ENCODE measurements at places on chromosomes 16 and 17.

- DNase-seq, result no peak
These were observed 184.5 kb downstream of the TANC2 start for GRCh38 chr17:63150490-63150889.

- DNase-seq, result no peak
These were observed 13.0 kb upstream of the DHRS7B start for GRCh38 chr17:21113716-21114115.

GRCh38 chr16:82633964-82634600 is 7.3 kb downstream of the CDH13 start:
- no peak for DNase-seq

DNA sequence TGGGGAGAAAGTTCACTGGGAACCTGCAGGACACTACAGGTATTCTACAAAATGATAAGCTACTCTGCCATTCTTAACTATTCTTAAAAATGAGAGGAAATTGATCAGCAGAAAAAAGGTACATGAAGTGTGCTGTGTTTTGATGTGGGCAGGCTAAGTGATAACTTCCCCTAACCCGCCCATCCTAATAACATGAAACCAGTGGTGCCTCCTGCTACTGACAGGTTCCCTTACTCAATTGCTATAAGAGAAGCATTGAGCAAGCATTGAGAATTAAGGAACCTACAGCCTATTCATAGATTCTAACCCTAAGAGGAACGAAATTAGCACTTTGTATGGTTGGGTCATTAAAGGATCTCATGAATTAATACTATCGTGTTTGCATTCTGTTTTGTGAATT is 18.9 kb downstream of the XYLT1 start:
- no peak for DNase-seq

DNA sequence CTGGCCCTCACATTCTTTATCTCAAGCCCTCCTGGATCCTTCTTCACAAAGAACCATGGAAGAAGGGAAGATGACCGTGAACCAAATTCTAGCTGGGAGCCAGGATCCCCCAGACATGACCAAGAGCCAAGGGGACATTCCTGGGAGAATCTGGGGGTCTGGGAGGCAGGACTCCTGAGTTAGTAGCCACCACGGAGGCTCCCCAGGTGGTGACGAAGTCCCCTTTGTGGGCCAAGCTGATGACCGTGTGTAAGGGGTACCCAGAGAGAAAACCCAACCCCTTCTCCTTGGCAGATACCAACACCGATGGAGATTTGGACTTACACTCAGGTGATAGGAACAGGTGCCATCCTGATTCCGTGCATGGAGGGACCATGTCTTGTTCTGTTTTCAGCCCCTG is 6.8 kb upstream of the GFAP start:
- DNase-seq, result no peak

DNA sequence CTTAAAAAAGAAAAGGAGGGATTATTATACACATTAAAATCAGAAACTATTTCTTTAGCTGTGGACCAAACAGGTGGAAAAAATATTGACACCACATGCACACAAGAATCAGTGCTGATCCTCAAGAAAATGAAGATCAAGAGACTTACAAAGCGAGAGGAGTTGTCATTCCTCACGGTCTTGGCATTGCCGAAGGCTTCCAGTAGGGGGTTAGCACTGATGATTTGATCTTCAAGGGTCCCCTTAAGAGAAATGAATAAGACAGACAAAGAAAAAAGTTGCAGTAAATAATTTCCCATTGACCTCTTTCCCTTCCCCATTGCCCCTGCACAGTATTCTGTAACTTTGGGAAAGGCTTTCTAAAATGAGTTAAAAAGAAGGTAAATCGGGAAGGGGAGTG is 6.0 kb downstream of the MYH4 start:
- no peak for DNase-seq

- no peak for DNase-seq
These were observed 76.4 kb upstream of the TBX2 start for GRCh38 chr17:61323003-61323908.

DNA sequence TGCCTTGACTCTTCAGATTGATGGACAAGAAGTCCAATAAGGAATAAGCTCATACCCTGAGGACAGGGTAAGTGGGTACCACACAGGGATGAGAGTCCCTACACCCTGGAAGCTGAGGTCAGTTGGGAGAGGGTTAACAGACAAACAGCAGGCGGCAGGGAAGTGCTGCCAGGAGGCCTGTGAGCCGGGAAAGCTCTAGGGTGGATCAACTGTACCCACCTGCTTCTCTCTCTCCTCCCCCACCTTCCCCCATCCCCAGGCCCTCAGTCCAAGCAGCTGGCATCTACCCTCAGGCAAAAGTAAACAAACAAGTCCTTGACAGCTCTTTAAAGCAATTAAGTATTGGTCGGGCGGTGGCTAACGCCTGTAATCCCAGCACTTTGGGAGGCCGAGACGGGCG is 20.7 kb upstream of the MYLK3 start:
- peak; percentile 61 for DNase-seq

GRCh38 chr16:11609474-11610120 is 22.9 kb upstream of the LITAF start:
- no peak for DNase-seq

DNA sequence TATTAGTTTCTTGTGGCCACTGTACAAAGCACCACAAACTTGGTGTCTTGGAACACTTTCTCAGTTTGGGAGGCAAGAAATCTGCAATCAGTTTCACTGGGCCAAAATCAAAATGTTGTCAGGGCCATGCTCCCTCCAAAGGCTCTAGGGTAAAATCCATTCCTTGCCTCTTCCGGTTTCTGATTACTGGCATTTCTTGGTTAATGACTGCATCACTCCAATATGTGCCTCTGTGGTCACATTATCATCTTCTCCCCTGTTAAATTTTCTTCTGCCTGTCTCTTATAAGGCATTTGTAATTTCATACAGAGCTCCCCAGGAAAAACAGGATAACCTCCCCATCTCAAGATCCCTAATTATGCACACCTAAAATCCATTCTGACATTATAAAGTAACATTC is 34.8 kb downstream of the ZNF287 start:
- no peak for DNase-seq

- DNase-seq, result no peak
These were observed 240.3 kb downstream of the ZNF423 start for GRCh38 chr16:49615576-49615975.

DNA sequence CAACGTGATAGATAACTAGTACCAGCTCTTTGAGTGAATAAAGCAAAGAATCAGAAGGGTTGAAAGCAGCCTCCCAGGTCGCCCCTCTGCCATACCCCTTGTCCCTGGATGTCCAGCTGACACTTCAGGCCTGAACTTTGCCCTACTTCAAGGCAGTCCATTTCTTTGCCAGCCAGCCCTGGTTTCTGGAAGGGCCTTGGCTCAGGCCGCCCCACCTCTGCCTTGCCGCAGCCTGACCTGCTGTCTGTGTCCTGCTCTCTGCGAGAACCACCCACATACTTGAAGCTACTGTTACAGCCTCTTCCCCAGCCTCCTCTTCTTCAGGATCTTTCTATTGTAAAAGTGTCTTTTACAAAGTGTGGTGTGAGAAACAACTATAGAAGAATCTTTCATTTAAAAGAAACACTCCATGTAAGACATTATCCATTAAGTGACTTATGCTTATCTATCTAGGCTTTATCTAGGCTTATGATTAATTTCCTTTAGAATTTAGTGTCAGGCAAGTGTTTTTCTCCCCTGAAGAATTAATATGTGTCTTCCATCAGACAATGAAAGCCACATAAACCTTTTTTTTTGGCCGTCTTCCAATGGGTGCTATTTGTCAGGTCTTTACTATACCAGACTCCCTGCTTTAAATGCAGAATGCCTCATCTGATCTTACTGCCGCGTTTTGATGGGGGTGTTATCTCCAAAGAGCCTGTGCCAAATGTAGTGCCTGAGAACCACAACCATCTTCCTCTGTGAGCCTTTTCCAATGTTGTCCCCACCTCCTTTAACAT is 133.9 kb downstream of the SOCS1 start:
- peak; percentile 7 for DNase-seq

DNA sequence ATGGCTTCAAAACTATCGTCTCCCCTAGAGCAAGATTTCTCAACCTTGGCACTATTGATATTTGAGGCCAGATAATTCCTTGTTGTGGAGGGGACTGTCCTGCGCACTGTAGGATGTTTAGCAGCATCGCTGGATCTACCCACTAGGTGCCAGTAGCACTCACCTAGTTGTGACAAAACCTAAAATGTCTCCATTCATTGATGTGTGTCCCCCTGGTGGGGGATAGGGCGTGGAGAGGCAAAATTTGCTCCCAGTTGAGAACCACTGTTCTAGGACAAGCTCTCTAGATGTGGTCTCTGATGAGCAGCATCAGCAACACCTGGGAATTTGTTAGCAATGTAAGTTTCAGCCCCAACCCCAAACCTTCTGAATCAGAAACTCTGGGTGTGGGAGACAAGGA is 259.0 kb downstream of the XYLT1 start:
- no peak for DNase-seq

DNA sequence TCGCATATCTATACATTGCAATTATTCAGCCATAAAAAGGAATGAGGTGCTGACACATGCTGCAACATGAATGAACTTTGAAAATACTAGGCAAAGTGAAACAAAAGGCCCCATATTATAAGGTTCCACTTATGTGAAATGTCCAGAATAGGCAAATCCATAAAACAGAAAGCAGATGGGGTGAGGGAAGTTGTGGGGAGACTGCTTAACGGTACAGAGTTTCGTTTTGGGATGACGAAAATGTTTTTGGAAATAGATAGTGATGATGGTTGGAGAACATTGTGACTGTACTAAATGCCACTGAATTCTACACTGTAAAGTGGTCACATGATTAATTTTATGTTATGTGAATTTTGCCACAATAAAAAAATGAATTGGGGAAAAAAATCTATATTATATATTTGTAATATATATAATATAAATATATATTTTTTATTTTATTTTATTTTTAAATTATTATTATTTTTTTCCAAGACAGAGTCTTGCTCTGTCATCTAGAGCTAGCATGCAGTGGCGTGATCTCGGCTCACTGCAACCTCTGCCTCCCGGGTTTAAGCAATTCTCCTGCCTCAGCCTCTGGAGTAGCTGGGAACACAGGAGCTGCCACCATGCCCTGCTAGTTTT is 4.2 kb upstream of the GNA13 start:
- no peak for DNase-seq

DNA sequence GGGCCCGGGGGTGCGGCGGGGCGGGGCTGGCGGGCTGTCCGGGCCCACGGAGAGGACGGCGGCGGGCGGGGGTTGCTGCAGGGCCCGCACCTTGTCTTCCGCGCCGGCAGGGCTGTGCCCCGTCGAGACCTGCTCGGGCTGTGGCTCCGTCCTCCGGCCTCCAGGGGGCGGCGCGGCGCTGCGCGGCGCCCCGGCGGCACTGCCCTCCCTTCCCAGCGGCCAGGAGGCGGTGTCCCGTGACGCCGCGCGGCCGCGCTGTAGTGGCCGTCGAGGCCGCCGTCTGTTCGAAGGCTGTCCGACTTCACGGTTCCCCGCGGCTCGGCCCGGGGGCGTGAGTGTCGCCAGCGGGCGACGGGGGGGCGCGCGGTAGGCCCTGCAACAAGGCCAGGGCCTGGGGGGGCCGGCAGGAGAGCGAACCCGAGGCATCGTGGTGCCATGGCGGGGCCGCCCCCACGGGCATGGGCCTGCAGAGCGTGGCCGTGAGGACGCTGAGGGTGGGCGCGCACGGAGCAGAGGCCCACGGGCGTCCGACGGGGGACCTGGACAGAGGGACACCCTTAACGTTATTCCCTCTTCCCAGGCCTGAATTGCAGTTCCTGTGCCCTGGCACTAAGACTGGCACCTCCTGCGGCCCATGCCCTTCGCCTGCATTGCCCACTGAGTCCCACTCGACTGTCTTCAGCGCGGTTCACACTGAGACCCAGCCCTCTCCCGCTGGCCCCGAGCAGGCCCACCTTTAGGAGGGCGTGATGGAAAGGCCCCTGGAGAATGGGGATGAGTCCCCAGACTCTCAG is at the start of gene PLEKHG4:
PLEKHG4 (plus strand) TSS at position 237 of the 794 bp plus-strand sequence; CDS start at position 750, 513 bp downstream.
- peak; percentile 46 for DNase-seq

DNA sequence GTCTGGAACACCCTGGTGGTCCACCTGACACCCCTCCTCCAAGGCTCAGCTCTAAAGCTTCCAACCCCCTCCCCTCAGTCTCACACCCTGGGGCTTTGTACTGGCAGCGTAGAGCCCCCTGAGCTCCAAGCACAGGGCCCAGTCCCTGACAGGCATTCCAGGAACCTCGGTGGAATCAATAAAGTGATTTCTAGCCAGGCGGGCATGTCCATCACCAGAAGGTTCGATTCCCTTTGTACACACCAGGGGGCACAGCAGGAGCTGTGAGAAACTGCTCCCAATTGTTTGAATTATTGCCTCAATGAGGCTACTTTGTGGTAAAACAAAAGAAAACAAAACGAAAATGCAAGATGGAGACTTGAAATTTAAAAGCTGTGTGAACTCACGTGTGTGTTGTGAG is 51.8 kb downstream of the SMPD3 start:
- DNase-seq, result no peak

DNA sequence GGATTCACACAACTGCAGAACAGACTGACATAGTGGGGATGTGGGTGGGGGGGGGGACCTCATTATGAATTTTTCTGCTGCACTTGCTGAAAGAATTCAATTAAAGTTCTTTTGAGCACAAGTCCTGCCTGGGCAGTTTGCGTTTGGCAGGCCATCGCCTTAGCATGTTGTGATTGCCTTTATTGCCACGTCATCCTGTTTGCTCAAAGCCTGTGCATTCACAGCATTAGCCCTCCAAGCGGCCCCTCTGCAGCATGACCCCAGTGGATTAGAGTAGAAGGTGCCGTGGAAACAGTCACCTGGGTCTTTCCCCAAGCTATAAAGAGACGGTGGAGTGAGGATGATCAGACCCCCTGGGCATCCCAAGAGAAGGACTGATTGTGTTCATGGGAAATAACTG is 17.2 kb downstream of the MSI2 start:
- DNase-seq, result no peak

- no peak for DNase-seq
These were observed 73.8 kb downstream of the NDE1 start for GRCh38 chr16:15723808-15724207.

DNA sequence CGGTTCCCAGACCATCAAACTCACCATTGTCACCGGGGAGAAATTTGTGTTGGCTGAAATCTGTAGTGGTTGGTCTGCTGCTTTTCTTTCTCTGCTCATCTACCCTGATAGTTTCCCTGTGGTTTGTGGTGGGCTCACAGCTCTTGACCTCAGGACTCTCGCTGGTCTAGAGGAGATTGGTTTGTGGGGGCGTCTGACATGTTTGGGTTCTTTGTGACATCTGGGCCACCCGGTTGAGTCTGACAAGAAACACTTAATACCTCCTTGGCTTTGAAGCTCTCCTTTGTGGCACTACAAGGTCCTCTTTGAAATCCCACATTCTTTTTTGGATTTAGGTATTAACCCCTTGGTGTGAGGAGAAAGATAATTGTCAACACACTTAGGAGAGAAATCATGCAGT is 662.0 kb downstream of the WWOX start:
- DNase-seq, result no peak

- no peak for DNase-seq
These were observed 14.4 kb downstream of the SNN start for GRCh38 chr16:11682655-11683096.

GRCh38 chr17:61410141-61411010 is 10.7 kb downstream of the TBX2 start:
- DNase-seq, result no peak

GRCh38 chr17:79622122-79622601 is 11.3 kb upstream of the RBFOX3 start:
- no peak for DNase-seq

GRCh38 chr16:74305978-74306784 is 9.6 kb downstream of the PSMD7 start:
- no peak for DNase-seq

- no peak for DNase-seq
These were observed 5.0 kb upstream of the KRT19 start for GRCh38 chr17:41532947-41533570.

All from NCI-H2081 (cell line).